Glutamatergic neuron (in vitro differentiated cells): ENCODE measurements at places on chromosomes 3 and 15. TPM values are rescaled to one million over a fixed set of nuclear protein-coding genes. Genes with fewer than 3 reads are reported as not detected.

DNA sequence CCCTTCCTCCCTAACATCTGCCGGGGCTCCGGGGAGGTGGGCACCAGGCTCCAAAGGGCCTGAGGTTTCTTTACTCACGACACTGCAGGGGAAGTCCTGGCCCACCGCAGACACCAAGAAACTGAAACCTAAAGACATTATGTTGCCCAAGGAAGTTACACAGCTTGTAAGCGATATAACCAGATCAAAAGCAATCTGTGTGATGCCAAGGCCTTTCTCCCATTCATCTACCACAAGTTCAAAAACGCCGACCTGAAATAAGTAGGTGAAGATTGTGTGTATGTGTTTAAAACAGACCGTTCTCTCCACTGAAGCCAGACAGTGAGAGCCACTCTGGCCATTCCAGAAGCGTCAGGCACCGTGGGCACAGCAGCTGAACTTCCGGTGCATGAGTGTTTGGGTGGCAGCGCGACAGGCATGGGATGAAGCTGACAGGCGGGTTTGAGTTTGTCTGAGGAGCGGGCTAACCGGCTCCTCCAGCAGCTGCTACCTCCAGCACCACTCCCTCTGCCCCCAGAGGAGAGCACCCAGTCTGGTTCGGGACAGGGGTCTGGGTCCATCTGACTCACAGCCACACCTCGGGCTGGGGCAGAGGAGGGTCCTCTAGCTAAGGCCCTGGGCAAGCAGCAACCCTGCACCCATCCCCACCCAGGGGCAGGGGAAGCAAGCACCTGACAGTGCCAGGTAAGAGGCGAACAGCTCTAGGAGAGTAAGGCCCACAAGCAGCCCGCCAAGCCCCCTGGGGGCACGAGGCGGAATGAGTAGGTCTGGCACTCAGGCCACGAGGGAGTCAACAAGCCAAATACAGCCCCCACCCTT is 1.3 kb downstream of the TNK2 start:
- DNase-seq, result no peak

GRCh38 chr3:73954506-73954905 is 329.8 kb upstream of the PDZRN3 start:
- no peak for DNase-seq

- no peak for DNase-seq
Observed at GRCh38 chr3:149660462-149660861, 2.6 kb upstream of the WWTR1 start.

DNA sequence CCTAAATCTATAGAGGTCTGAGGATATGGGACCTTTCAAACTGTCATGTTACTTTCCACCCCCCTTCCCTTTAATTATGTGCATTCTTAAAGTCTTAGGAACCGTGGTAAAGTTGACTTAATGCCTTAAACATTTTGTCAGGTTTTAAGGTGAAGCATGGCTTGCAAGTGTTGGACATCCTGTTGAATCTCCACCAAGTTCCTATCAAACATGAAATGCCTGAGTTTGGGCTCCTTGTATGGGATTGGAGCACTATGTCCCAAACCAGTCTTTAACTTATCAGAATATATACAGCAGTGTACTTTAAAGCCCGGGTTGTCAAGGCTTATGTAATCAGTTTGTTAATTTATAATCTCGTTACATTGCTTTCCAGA is 1.1 kb downstream of the SNRK start:
- no peak for DNase-seq

DNA sequence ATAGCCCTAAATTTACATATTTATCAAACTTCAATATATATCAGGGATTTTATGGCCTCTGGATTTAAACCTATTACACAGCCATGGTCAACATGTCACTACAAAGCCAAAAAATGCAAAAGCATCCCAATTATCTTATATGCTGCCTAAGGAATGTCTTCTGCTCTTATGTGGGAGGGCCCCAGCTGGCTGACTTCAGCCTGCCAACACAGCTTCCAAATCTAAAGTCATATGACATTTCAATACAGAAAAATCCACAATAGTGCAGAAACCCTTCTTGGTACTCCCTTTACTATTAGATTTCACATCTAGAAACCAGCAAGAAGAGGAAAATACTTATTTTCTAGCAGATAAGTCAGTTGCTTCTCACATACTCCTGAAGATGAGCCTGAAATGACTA is 6.4 kb downstream of the PFN2 start:
- no peak for DNase-seq

Gene MKRN3
- total RNA-seq, result 1.4 TPM

- no peak for DNase-seq
Observed at GRCh38 chr3:193794002-193794881, 201.2 kb downstream of the OPA1 start.

DNA sequence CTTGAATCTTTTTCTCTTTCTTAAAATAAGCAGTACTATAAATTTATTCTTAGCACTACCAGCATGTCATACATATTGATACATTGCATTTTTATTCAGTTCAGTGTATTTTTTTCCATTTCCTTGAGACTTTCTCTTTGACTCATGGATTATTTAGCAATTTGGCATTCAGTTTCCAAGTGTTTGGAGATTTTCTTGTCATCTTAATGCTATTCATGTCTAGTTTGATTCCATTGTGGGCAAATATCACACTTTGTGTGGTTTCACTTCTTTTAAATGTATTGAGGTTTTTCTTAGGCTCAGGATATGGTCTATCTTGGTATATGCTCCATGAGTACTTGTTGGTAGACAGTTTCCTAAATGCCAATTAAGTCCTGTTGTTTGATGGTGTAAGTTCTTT is 99.5 kb downstream of the CHRNA7 start:
- no peak for DNase-seq

Gene ZNF609
- 80.5 TPM for total RNA-seq
